A549 treated with ZK216348 at 1 μM for 4 hours (cell line): ENCODE measurements at places on chromosomes 1 and 21. TPM values are rescaled to one million over a fixed set of nuclear protein-coding genes. Genes with fewer than 3 reads are reported as not detected.

B3GALT2 gene
- total RNA-seq: not detected in 5 replicates

PRELP gene
- not detected in 5 replicates for total RNA-seq

KRTCAP2 gene
- total RNA-seq: 165 to 271 TPM (median 248 TPM) in 5 replicates

S100A6 gene
- 3,257 to 3,743 TPM (median 3,382 TPM) in 5 replicates for total RNA-seq

ETV3L gene
- not detected in 5 replicates for total RNA-seq
